Tibial nerve (tissue), 4 donors: ENCODE measurements at places on chromosomes 4 and X.

- no peak for DNase-seq
Measured at GRCh38 chr4:37905533-37906169, 14.8 kb downstream of the TBC1D1 start.

DNA sequence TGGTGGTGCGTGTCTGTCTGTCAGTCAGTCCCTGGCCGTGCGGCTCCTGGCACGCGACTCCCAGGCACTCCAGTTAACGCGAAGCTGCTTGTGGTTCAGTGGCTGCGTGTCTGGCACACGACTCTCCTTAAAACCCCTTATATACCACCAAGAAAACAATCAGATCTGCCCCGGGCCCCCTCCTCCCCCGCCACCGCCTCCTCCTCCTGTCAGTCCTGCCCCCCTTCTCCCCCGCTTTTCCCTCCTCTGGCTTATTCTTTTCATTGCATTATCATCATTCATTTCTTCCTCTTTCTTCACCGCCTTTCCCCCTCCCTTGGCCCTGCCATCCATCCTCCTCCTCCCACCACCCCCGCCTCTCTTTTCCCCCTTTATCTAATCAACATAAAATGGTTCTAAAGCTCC lies at the start of gene NEUROG2:
NEUROG2 (minus strand) TSS at position 115 of the 405 bp plus-strand sequence. CDS start 705 bp downstream, outside the sequence.
- DNase-seq = no peak

DNA sequence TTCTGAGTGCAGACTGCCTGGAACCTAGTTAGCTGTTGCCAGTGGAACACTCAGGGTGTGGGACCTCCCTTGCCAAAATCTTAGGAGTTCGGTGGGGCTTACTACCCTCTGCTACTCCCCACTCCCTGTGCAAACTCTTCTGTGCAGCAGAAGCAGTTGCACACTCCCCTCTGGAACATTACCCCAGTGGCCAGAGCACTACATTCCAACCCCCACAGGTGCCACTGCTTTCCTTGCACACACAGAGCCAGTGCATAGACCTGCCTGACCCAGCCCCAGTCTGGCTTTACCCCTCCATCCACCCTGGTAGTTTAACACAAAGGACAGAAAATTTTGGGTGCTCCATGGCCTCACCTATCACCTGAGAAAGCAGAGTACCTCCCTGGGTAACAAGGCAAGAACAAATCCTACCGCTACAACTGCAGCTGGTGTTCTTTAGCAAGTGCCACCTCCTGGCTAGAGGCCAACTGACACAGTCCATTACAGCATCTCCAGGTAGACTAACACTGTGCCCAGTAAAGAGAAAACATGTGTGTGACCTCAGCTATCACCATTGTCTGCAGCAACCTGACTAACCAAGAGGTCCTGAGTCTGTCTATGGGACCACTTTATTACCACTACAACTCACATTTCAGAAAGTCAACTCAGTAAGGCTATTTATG lies 11.5 kb upstream of the RASSF6 start:
- no peak for DNase-seq

DNA sequence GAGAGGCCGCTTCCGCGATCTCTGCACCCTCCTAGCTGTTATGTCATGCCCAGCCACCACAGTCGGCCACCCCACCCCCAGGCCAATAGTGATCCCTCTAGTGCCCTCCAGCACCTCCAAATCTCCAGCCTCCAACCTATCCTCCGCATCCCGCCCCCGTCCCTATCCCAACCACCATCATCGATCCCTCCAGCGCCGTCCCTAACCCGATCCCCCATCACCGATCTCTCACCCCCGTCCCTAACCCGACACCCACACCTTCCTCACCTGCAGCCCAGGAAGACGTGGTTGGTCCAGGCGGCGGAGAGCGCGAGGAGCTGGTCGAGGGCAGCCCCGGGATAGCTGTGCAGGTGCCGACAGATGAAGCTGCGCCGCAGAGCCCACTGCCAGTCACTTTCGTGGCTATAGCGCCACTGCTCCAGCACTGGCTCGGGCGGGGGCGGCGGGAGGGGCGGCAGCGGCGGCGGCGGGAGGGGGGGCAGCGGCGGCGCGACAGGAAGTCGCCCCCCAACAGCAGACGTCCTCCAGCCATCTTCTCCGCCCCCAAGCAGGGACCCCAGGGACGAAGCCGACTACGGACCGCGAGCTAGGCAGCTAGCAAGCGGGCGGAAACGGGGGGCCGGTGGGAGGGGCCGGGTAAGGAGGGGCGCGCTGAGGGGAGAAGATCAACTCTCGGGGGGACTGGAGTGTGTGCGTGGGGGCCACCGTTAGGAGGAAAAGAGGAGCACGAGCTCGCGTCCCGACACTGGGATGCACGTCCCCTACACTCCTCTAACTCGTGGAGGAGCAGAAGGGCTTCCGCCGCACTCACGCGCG lies 552 bp downstream of the NKRF start:
- DNase-seq = peak; percentile 16

DNA sequence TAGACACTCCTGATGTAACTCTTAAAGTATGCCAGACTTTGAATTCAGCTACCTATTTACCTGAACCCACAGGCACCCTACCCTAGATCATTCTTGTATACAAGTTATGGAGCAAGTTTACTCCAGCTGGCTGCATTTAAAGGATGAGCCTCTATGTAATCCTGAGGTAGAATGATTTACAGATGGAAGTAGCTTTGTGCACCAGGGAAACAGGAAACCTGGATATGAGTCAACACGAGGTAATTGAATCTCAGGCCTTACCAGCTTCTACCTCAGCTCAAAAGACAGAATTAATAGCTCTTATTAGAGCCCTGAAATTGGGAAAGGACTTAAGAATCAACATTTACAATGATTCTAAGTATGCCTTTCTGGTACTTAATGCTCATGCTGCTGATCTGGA lies 119.8 kb downstream of the AGTR2 start:
- DNase-seq = no peak

- DNase-seq = peak; percentile 10
Measured at GRCh38 chr4:2462218-2462991, 6.5 kb upstream of the RNF4 start.

- no peak for DNase-seq
Measured at GRCh38 chrX:64097891-64098290, 107.6 kb downstream of the AMER1 start.

DNA sequence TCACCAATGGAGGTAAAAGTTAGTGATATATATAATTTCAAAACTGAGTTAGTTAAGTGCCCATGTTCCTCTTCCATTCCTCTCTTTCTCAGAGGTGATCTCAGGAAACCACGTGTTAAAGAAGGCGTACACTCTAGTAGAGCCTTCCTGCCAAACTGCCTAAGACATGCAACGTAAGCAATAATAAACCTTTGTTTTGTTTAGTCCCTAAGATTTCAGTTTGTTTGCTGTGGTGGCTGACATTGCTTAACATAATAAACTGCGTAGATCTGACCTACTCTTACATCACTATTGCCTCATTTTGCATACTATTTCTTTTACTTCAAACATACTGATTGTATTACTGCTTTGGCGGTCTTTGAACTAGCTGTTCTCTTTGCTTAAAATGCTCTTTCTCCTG lies 99.2 kb downstream of the JADE1 start:
- no peak for DNase-seq

DNA sequence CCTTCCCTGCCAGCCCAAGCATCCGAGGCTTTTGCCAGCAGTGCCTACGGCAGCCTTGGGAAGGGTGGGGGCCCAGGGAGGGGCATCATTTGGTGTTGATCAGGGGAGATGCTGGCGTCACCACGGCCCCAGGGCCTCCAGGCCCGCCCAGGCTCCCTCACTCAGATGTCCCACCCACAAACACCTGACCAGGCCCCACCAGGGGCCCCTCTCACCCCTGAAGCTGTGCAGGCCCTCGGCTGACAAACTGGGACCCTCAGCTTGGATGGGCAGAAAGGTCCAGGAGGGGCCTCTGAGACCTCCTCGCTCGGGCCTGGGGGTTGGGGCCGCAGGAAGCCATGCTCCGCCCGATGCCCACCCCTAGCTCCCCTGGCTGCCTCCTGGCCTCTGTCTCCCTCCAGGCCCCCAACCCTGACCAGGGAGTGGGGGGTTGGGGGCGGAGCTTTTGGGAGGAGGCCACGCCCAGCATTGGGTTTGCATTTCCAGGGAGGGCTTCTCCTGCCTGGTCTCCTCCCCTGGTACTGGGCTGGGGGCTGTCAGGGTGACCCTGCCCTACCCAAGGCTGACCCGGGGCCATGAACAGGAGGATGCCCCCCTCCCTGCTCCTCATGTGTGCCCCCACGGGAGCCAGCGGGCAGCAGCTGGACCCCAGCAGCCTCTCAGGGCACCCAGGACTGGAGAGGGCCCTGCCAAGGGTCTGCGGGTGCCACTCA lies 33.4 kb upstream of the SPON2 start:
- peak; percentile 6 for DNase-seq

DNA sequence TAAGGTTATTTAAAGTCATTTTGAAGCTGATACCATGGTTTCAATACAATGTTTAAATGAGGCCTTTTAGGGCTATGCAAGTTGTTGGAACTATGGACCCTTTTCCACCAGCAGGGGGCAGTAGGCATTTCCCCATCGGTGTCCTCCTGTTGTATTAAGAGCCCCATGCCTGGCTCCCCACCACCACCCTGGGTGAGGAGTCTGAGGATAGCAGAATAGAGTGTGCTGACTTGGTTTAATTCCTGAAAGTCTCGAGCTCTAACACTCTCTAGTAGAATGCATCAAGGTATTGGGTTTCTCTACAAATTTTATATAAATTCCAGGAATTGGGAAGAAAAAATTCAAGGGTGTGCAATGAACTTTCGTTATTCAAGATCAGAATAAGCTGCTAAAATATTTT lies 234.8 kb upstream of the JADE1 start:
- peak; percentile 46 for DNase-seq

GRCh38 chr4:177453116-177453515 lies 10.9 kb upstream of the AGA start:
- no peak for DNase-seq

DNA sequence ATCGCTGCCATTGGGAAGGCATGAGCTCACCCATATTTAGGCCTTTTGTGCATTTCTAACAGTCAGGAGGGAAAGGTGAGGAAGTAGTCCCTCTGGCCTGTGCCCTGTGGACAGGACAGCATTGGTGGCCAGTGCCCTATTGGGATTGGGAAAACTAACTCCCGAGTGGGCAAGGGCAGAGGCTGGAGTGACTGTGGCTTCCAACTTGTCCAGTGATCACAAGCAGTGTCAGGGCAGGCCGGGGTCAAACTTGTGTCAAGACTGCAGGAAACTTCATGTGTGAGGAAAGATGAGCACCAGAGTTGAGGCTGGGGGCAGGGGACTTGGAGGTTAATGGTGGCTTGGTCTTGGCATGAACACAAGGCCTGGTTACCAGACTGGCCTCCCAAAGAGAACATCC lies 286.2 kb upstream of the FAM47C start:
- no peak for DNase-seq

DNA sequence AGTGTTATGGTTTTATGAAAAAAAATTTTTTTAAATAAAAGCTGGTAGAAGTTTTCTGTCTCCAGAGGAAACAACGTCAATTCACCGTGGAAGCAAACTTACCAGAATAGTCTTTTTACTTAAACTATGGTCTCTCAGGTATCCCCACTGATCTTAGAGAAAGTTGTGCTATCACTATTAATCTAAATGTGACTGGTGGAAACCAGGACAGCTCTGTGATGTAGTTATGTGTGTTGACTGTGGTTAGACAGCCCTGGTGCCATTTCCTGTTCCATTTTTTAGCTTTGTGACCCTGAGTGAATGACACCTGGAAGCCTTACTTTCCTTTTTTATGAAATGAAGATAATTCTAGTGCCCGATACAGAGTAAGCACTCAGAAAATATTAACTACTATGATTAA lies 111.8 kb upstream of the HUWE1 start:
- DNase-seq = no peak

GRCh38 chr4:145840162-145840768 lies 98.4 kb downstream of the ZNF827 start:
- DNase-seq = no peak

GRCh38 chr4:39846120-39846519 lies 131.6 kb downstream of the PDS5A start:
- no peak for DNase-seq

DNA sequence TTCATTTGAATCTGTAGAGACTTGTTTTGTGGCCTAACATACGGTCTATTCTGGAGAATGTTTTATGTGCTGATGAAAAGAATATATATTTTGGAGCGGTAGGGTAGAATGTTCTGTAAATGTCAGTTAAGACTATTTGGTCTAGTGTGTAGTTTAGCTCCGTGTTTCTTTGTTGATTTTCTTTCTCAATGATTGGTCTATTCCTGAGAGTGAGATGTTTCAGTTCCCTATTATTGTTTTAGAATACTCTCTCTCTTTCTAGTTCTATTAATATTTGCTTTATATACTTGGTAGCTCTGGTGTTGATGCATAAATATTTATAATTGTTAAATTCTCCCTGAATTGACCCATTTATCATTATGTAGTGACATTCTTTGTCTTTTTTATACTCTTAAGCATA lies 236.5 kb downstream of the GLUD2 start:
- no peak for DNase-seq

DNA sequence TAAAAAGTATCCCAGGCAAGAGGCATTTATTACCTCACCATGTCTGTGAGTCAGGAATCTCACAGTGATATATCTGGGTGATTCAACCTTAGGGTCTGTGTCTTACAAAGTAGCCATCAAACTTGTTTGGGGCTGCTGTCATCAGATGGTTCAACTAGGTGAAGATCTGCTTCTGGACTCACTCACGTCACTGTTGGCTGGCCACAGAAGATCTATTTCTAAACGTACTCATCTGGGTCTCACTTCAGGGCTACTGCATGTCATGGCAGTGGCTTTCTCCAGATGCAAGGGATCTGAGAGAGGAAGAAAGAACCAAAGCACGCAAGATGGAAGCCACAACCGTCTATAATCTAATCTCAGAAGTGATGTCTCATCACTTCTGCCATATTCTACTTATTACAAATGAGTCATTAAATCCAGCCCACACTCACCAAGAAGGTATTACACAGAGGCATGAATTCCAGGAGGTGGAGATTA lies 267.8 kb upstream of the ANKRD50 start:
- no peak for DNase-seq

GRCh38 chr4:150960818-150961217 lies 54.3 kb downstream of the LRBA start:
- no peak for DNase-seq

GRCh38 chrX:121635141-121635540 lies 587.7 kb downstream of the GLUD2 start:
- DNase-seq = no peak

- no peak for DNase-seq
Measured at GRCh38 chrX:69150281-69150960, 14.8 kb downstream of the PJA1 start.

- no peak for DNase-seq
Measured at GRCh38 chr4:7554905-7555304, 120.2 kb upstream of the PSAPL1 start.

DNA sequence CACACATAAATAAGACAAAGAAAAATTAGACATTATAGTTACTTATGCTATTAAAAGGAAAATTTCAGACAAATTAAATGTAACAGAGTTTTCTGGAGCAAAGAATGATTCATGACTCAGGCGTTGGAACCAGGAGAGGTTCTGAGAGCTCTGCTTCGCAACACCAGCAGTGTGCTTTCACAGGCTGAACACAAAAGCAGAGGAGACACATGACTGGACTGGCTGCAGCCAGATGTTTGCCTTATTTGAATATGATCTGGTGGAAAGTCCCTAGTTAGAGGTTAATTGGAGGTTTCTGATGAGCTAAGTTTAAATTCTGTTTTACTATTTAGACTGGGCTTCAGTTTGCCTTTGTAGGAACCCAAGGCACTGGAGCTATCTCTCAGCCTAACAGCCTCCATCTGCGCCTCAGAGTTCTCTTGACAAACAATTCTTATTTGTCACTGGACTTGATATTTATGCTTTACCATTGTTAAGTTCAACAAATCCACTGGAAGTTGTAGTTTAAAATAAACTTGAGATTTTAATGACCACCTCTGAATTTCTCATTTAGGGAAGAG lies 16.2 kb downstream of the BOD1L1 start:
- no peak for DNase-seq
